Myometrial cell (primary cell): ENCODE measurements at places on chromosomes 6 and 20. TPM values are rescaled to one million over a fixed set of nuclear protein-coding genes. Genes with fewer than 3 reads are reported as not detected.

Gene FILIP1
- total RNA-seq, result not detected in 2 replicates

Gene CST7
- not detected in 2 replicates for total RNA-seq

Gene RGS17
- 9.2 and 13.8 TPM in 2 replicates for total RNA-seq

Gene APCDD1L
- 31.0 and 36.9 TPM in 2 replicates for total RNA-seq

Gene ZBTB9
- total RNA-seq, result 4.3 and 8.6 TPM in 2 replicates

Gene SLC52A3
- not detected in 2 replicates for total RNA-seq

Gene C4A
- total RNA-seq, result 5.0 and 8.1 TPM in 2 replicates

Gene OR14J1
- total RNA-seq, result not detected in 2 replicates

Gene DNAJC5
- 38.6 and 43.4 TPM in 2 replicates for total RNA-seq

Gene ZC2HC1B
- total RNA-seq, result not detected in 2 replicates

Gene TINAG
- not detected in 2 replicates for total RNA-seq

Gene MRAP2
- total RNA-seq, result not detected in 2 replicates

Gene PCED1A
- 24.8 and 43.5 TPM in 2 replicates for total RNA-seq

Gene IMPG1
- total RNA-seq, result not detected in 2 replicates

Gene TRERF1
- 7.5 and 7.8 TPM in 2 replicates for total RNA-seq

Gene SLC29A1
- total RNA-seq, result 11.2 and 17.9 TPM in 2 replicates

Gene NOX3
- not detected in 2 replicates for total RNA-seq

Gene ULBP1
- total RNA-seq, result 4.3 and 4.8 TPM in 2 replicates

Gene F13A1
- total RNA-seq, result not detected in 2 replicates

Gene NCR2
- not detected in 2 replicates for total RNA-seq

Gene PNPLA1
- not detected in 2 replicates for total RNA-seq

Gene TMEM242
- 5.7 and 5.8 TPM in 2 replicates for total RNA-seq

Gene ADGRF1
- not detected in 2 replicates for total RNA-seq

Gene DYNLT2
- total RNA-seq, result 0.35 and 1.7 TPM in 2 replicates

Gene C6orf52
- 0.71 TPM in 1 of 2 replicates, not detected in the other for total RNA-seq

Gene ADGB
- total RNA-seq, result not detected in 2 replicates

Gene PRIM2
- total RNA-seq, result 28.8 and 34.0 TPM in 2 replicates

Gene IL20RA
- 0.29 and 1.2 TPM in 2 replicates for total RNA-seq
